Activated naive CD4-positive, alpha-beta T cell treated with anti-CD3 and anti-CD28 coated beads, Interleukin-2, amount 50 U/mL, for 16 hours (primary cell): ENCODE measurements at places on chromosomes 7 and 10.

DNA sequence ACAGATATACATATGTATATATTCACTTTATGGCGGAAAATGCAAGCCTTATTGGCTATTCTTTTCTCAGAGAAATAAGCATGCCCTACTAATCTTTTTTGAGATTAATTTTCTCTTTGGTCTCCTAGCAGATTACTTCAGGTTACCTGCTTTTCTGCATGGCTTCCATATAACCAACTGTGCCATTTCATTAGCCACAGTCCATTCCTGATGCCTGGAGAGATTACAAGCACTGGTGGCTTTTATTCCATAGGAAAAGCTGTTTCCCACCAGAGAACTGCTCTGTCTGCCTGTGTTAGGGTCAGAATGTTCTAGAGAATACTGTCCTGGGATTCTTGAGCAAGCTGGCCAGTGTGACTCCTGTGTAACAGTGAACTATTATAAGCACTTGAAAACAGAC, 59.8 kb downstream of the LRRN3 start:
- no peak for DNase-seq

DNA sequence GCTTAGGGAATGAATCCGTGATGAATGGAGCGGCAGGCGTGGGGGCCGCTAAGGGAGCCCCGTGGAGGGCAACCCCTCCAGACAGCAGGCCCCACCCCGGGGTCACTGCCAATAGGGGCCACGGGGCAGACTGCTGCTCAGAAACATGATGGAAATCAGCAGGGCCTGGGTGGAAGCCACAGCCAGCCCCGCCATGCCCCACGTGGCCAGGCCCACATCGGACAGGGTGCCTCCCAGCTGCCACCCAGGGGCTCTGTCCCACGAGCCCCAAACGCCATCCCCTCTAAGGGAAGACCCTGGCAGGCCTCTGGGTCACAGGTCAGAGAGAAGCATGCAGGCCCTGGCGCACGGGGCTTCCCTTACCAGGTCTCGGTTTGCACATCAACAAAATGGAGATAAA, 28.4 kb downstream of the TNRC18 start:
- no peak for DNase-seq

DNA sequence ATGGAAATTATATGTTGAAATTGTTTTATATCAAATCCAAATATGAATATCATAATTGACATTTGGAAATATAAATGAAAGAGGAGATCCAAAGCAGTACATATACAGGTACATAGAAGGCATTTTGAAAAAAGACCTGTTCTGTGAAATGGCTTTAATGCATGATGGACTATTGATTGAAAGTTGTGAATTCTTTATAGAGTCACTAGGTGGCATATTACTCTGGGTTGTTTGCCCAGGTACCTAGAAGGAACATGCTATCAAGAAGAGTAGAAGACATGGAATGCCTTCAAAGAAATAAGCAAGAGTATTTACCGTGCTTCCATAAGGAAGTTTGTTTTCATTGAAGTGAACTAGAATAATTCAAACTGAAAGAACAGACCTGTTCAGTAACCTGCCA, 160.0 kb upstream of the ANK3 start:
- no peak for DNase-seq

DNA sequence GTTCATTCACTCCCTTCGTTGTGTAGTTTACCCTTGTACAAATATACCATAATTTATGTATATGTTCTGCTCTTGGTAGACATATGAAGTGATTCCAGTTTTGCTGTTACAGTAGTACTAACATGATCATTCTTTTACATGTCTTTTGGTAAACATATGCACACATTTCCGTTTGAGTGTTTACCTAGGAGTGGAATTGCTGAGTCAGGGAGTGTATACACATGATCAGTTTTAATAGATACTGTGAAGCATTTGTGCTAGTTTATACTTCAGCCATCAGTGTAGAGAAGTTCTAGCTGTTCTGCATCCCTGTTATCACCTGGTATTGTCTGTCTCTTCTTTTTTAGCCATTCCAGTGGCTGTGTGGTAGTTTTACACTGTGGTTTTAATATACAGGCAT, 34.5 kb upstream of the CYP26C1 start:
- no peak for DNase-seq

- no peak for DNase-seq
Observed at GRCh38 chr10:52284416-52285013, 29.6 kb upstream of the DKK1 start.

DNA sequence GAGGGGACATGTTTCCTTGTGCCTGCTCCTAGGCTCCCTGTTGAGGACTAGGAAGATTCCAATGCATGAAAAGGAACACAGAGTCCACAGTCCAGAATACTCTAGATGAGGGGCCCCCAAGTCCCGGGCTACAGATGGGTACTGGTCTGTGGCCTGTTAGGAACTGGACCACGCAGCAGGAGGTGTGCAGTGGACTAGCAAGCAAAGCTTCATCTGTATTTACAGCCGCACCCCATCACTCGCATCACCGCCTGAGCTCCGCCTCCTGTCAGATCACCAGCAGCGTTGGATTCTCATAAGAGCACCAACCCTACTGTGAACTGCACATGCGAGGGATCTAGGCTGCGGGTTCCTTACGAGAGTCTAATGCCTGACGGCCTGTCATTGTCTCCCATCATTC, 233.0 kb upstream of the MKLN1 start:
- no peak for DNase-seq

- no peak for DNase-seq
Observed at GRCh38 chr10:4202938-4203337, 417.9 kb upstream of the KLF6 start.

GRCh38 chr10:78617631-78618030, 451.1 kb upstream of the ZMIZ1 start:
- no peak for DNase-seq
